ENCODE measurements at places on chromosomes 1 and 21. TPM values are rescaled to one million over a fixed set of nuclear protein-coding genes. Genes with fewer than 3 reads are reported as not detected.

Gene KIF26B
- polyA plus RNA-seq = 29.7 TPM

Gene ATP1A4
- polyA plus RNA-seq = 0.26 TPM

Gene PTGER3
- polyA plus RNA-seq = 52.3 TPM

Gene CLCC1
- 42.1 TPM for polyA plus RNA-seq

Gene MATN1
- polyA plus RNA-seq = 0.10 TPM

Gene TMEM200B
- polyA plus RNA-seq = 19.9 TPM

Gene SYPL2
- 5.6 TPM for polyA plus RNA-seq

Gene OLIG2
- polyA plus RNA-seq = not detected

Gene ECE1
- 49.0 TPM for polyA plus RNA-seq

Gene OR6N1
- not detected for polyA plus RNA-seq

Gene SMIM1
- polyA plus RNA-seq = 26.2 TPM

Gene AKIRIN1
- polyA plus RNA-seq = 99.7 TPM

Gene CFHR1
- 0.57 TPM for polyA plus RNA-seq

Gene TNNT2
- polyA plus RNA-seq = 70.3 TPM

Gene AMY2B
- polyA plus RNA-seq = 54.8 TPM
